Central memory CD8-positive, alpha-beta T cell (primary cell): ENCODE measurements at places on chromosomes 7 and 10.

DNA sequence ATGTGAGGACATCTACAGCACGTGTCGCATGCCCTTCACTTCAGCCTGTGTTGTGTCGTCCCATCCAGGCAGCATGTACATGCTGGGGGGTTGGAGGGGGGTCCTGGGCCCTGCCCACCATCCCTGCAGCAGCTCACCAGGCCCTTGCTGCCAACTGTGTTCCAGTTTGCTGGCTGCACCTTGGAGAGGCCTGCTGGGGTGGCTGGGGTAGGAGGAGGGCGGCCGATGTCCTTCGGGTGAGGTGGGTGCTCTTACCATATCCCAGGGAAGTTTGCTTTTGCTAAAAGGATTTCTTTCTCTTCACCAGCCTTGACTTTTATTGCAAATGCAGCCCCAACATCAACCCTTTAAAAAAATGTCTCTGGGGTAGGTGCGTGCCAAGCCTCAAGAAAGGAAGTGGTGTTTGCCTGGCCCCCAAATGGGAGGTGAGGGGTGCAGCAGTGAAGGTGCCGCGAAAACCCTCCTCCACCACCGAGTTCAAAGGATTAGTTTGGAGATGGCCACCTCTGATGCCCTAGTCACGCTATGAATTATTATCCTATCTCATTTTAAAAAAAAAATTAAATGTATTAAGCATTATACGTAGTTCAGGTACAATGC, 165.8 kb upstream of the KLF6 start:
- no peak for DNase-seq

DNA sequence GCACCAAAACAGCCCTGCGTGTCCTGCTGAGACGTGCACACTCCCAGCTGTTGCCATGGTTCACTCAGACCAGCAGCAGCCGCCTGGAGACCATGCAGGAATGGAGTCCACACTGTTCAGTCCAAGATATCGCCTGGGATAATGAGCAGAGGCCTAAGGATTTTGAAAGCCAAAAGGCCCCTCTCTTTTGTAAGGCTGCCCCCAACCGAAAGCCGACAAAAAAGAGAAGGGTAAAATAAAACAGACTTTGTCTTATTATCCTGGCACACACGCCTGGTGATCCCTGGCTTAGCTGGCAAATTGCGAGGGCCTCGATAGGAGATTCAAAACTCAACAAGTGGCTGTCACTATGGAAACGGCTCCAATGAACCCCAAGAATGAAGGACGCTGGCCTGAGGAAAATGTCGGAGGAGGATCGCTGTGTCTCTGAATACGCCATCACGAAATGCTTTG, 263.6 kb downstream of the SKIDA1 start:
- no peak for DNase-seq

DNA sequence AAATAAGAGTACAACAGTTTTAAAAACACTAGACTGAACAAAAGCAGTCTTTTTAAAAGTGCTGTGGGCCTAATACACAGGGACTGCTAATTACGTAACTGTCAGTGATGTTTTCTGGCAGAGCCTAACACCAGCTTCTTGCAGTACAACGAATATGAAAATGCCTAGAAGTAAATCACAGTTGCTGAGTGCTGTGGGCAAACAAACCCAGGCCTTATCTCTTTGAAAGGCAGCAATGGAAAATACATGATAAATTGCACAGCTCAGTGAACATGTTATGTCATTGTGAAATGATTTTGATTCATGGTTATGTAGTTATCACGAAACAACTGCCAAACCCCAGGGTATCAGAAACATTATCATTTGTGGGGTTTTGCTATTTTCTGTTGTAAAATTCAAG, 428.4 kb downstream of the GFRA1 start:
- no peak for DNase-seq

DNA sequence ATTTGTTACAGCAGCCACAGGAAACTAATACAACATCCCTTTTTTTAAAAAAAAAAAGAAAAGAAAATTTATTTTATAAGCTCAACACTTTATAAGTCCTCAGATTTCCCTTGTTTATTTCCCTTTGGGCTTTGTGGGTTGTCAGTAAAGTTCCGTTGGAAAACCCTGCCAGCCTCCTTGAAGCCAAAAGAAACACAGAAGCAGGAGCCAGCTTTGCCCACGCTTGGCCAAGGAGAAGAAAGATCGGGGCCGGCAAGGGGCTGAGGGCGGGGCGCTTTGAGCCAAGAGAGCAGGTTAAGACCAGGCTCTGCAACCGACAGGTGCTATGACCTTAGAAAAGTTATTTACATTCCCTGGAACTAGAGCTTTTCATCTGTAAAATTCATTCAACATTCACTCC, 72.7 kb downstream of the RGS10 start:
- DNase-seq: no peak

- DNase-seq: no peak
Observed at GRCh38 chr10:96851281-96851680, 19.2 kb downstream of the LCOR start.

DNA sequence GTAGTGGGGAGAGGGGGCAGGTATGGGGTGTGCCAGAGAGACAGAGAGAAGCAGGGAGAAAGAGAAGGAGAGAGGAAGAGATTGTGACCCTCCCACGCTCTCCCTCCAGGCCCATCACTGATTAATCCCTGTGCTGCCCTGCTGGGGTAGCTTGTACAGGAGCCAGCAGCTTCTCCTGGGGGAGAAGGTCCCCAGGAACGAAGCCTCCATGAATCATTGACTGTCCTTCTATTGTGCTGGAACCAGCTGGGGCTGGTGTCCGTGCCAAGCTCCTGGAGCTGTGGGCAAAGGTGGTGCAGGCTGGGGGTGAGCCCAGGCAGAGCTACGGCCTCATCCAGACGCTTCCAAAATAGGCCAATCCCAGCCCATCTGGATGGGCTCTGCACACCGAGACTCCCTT, 20.9 kb downstream of the AQP1 start:
- no peak for DNase-seq

- no peak for DNase-seq
Observed at GRCh38 chr10:33216661-33217427, 117.6 kb downstream of the NRP1 start.

DNA sequence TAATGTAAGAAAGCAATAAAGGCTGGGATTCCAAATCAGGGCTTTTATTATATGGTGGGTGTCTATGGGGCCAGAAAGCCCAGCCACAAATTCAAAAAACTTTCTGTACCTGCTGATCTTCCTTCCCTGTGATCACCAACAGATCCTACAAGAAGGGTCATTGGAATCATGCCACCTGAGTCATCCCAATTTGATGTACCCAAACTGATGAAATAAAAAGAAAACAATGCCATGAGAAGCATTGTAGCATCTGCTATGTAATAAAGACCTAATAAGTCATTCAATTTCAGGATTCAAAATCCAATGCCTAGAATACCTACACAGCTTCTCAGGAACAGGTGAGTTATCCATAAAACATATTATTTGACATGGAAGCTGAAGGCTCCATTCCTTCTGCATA, 228.8 kb downstream of the DKK1 start:
- no peak for DNase-seq
